ENCODE measurements at places on chromosomes 13 and 19.
A peak's percentile ranks its signal among the peaks of the same experiment; 100 is the strongest.

DNA sequence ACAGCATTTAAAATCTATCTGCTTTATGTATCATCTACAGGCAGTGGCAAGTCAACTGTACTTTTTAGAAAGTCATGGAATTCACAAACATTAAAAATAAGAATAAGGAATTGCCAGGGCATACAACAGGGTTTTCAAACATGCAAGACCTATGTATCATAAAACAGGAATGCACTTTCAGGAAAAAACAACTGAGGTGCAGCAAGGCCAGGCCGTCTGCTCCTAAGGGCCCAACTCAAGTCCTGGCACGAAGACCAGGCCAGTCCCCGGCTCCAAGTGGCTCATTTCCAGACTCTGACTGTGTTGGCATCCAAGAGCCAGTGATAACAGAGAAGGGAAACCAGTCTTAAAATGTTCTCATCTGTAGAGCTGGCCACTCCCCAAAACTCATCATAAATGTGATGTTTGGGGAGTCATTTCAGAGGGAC lies 7.1 kb downstream of the RFX2 start:
- no peak for DNase-seq

DNA sequence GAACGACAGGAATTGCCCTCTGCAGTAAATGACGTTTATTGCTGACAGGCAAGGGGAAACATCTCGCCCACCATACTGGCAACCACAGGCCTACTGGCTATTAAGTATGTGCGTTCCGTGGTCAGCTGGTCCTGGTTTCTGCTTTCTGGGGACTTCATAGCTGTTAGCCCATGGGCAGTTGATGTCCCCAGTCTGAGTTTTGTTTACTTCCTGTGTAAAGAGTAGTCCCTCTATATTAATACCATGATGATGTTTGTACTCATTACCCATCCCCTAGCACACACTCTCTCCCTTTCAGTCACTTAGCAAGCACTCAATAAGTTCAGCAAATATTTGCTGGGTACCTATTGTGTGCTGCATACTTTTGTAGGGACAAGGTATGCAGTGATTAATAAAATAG lies 6.5 kb upstream of the MIA start:
- peak; percentile 54 for DNase-seq

GRCh38 chr13:79541426-79542049 lies 60.6 kb downstream of the NDFIP2 start:
- DNase-seq = peak; percentile 48

- no peak for DNase-seq
These were observed 145.0 kb downstream of the TNFRSF19 start for GRCh38 chr13:23715092-23715761.

DNA sequence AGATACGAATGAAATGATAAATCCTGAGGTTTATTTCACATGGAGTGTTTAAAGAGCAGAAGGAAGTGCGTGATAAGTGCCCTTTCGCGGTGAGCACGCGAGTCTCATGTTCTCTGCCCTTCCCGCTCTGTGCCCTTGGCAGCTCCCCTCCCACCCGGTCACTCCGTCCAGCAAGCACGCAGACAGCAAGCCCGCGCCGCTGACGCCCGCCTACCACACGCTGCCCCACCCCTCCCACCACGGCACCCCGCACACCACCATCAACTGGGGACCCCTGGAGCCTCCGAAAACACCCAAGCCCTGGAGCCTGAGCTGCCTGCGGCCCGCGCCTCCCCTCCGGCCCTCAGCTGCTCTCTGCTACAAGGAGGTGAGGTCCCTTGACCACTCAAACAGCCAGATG lies 37.4 kb upstream of the TEX29 start:
- DNase-seq = no peak

- peak; percentile 50 for DNase-seq
These were observed 187.2 kb downstream of the EFNB2 start for GRCh38 chr13:106348075-106348840.

GRCh38 chr13:114025714-114026431 lies 52.0 kb upstream of the C13orf46 start:
- no peak for DNase-seq

DNA sequence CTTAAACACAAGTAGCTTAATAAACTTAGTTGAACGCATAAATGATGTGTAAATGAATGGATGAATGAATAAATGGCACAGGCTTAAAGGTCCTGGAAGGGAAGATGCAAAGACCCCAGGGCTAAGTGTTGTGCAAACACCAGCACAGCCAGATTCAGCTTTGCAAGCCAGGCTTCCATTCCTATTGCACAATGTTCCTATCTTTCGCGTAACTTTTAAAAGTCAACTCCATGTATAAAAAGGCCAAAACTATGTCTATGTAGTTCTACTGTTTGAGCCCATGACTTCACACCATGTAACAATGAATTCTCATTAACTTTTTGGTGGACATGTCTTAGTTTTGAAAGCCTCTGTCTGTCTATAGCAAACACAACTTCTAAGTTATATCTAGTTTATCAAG lies 226.0 kb downstream of the NALCN start:
- DNase-seq = no peak

- no peak for DNase-seq
These were observed 126.7 kb downstream of the ABCC4 start for GRCh38 chr13:95174517-95174916.

DNA sequence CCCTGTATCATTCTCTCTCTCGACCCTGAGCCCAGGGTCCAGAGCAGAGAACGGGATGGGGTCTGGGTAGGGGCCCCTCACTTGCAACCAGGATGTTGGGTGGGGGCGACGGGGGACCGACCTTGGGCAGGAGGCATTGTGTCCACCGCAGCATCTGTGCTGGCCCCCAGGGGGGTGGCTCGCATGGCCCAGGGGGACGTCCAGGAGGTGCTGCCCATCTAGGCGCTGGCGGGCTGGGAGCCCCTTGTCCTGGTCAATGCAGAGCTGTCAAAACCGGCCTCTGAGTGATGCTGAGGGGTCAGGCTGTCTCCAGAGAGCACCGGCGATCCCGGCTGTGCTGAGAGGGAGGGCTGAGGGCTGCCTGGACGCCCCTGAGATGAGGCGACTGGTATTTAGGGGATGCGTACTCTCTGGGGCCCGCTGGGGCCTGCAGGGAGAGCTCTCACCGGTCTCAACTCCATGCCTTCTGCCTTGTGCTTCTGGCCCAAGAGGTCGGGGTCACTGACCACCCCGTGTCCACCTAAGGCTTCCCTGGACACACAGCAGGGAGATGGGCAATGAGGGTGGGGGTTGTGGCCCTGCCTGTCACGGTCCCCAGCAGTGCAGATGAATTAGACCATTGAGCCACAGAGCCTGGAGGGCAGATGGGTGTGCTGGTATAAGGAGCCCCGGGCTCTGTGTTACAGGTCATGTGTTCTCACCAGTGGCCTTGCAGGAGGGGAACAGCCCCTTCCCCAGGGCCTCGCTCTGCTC lies 8.6 kb downstream of the RPS9 start:
- DNase-seq = no peak

DNA sequence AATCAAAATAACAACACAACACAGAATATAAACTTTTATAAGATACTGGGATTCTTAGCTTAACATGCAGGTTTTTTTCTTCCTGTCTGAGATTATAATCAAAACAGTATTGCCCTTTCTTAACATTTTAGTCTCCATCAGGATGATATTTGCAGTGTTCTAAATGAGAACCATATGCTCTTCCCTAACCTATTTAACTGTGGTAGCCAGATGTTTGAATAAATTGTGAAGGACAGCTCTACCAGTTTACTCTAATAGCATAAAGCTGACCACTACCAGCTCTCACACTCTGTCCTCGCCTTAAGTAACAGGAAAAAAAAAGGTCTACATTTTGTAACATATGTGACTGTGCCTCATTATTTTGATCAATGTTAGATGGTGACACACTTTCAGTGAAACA lies 618.7 kb upstream of the SGCG start:
- no peak for DNase-seq

DNA sequence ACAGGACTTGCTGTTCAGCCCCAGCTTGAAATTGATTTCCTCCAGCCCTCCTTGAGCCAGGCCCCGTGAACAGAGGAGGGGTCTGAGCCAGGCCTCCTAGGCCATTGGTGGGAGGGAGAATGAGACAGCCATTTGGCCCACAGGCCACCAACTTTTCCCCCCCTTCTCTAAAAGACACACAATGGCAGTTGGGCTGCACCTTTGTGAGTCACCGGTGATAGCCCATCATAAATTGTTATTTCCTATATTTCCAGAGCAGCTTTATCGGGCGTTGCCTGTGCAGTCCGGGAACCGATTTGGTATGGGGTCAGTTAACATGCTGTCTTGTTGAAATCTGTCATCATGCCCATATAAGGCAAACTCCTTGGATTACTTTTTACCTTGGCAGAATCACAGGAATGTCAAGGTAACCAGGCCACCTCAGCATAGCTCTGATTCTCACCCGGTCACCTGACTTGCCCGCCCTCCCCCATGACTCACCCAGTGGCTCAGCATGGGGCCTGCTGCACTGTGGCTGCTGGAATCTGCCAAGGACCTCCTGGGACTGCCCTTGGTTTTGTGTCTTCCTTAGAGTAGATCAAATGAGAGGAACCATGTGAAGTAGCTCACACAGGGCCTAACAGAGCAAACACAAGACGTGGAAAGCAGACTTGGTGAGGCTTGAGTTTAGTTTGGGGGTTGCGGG lies 36.1 kb downstream of the ACTN4 start:
- peak; percentile 100 for DNase-seq

DNA sequence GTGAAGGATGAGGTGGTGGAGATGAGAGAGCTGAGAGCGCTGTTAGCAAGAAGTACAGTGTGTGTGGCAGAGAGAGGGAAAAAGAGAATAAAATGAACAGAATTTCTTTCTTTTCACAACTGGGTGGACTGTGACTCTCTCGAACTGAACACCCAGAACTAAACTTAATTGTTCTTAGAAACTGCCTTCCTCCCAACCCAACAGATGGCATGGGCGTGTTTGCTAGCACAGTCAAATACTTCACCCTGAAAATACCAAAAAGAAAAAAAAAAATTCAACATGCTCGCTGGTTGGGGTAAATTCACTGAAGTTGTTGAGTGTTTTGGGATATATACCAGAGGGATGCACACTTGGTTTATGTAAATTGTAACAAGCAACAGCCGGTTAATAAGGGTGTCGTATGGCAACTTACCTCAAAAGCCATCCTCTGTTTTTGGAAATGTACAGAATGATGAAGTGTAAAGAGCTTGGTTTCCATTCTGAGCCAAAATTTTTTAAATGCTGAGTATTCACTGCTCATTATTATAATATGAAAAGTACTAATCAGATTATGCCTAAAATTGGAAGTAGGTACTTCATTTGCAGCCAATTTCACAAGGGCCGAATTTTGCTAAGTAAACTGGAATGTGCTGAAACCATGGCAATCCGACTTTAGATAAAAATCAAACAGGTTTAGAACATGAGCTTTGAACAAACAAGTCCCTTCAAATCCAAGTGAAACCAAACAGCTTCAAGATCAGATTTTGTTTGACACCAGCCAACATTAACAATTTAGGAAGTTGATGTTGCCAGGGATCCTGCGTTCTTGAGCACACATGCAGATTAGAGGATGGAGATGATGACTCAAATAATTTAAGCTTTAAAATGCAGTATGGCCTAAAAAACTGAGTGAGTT lies 115.8 kb downstream of the ZIC5 start:
- no peak for DNase-seq

- DNase-seq = peak; percentile 92
These were observed 13.8 kb downstream of the SH2D3A start for GRCh38 chr19:6753178-6754031.

DNA sequence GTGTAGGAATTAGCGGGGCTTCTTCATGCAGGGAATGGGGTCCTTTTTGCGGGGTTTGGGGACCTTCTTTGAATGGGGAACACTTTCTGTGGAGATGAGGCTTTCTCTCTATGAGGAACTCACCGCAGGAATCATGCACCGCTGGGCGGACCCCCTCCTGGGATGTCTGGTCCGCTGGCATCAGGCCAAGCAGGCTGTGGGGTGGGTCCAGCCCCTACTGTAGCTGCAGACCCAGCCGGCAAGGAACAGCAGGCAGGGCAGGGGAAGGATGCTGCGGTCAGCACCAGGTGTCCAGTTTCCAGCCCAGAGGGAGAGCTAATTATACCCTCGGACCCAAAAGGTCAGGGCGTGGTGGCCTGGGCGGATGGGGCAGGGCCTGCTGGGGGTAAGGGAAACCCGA lies 1.8 kb downstream of the MYBPC2 start:
- DNase-seq = no peak

- DNase-seq = no peak
These were observed 512 bp downstream of the CC2D1A start for GRCh38 chr19:13906521-13906904.

DNA sequence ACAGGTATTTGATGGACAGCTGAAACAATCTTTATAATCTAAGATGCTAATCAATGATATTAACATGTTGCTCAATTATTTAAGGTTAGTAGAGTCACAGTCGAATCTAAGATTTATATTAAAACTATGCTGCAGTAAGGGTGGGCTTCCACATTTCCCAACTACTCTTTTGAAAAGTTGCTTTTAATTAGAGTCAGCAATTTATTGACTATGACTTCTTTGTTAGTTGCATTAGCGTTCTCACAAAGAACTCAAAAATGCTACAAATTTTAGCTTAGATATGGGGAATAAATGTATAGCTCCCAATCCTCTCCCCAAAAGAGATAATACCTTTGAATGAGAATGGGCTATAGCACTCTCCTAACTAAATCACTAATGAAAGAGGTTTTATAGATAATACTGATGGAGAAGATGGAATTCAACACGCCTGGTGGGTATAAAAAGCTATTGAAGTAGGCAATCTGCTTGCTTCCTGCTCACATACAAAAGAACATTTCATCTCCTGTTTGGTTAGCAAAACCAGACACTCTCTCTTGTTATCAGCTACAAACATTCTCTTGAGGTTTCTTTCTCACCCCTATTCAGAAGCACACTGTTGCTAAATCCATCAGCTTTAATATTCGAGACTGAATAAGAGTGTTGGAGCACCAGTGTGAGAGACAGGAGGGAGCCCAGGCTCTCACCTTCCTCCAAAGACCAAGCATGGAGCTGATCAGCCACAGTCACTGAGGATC lies 2.4 kb upstream of the FLT1 start:
- DNase-seq = no peak
